ENCODE measurements at places on chromosomes 7 and 10.

DNA sequence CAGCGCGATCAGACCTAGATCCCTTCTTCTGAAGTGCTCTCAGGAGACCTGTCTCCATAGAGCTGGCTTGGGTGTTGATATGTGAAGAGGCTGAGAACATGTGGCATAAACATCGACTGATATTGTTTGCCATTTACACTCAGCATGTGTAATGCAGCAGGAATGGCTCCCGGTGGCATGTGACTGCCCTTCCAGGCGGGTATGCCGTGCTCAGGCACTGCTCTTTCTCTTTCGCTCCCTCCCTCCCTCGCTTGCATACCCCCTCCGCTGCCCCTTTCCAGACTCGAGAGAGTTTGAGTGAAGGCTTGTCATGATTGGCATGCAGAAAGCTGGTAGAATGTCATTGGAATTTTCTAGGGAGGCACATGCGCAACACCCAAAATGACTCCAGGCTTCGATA, 107.3 kb upstream of the PDCD4 start:
- no peak for DNase-seq

GRCh38 chr10:131003455-131003854, 308.1 kb downstream of the TCERG1L start:
- no peak for DNase-seq

- no peak for DNase-seq
Observed at GRCh38 chr7:77269360-77270093, 69.9 kb upstream of the FGL2 start.

DNA sequence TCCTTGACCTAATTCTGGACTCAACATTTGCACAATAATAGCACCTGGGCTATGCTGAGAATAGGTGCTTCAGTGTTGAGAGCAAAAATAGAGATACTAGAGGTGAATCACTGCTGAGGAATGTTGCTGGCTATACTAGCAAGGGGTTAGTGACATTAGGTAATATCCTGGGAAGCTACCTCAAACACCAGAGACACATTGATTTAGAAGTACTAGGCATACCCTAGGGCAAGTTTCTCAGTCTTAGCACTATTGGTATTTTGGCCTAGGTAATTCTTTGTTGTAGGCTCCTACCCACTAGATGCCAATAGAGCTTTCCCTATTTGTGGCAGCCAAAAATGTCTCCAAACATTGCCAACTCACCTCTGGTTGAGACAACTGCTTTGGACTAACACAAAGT, 484.0 kb upstream of the MBL2 start:
- DNase-seq = no peak

- no peak for DNase-seq
Observed at GRCh38 chr7:33287738-33288137, 158.4 kb downstream of the BBS9 start.

DNA sequence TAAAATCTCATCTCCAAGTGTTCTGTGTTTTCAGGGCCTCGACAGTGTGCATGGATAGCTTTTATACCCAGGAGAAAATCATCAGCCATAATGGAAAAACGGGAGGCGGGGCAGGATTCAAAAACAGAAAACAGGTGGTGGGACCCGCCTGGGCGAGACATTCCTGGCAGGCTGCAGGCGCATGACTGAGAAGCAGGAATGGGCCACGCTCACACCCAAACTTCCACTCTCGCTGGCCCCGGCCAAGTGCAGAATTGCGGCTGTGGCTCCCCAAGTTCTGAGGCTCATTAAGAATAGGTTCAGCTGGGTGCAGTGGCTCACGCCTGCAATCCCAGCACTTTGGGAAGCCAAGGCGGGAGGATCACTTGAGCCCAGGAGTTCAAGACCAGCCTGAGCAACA, 60.6 kb downstream of the C10orf143 start:
- no peak for DNase-seq

- DNase-seq = no peak
Observed at GRCh38 chr10:17316488-17317170, 88.6 kb downstream of the VIM start.

GRCh38 chr7:121410829-121411596, 14.9 kb upstream of the FAM3C start:
- no peak for DNase-seq

DNA sequence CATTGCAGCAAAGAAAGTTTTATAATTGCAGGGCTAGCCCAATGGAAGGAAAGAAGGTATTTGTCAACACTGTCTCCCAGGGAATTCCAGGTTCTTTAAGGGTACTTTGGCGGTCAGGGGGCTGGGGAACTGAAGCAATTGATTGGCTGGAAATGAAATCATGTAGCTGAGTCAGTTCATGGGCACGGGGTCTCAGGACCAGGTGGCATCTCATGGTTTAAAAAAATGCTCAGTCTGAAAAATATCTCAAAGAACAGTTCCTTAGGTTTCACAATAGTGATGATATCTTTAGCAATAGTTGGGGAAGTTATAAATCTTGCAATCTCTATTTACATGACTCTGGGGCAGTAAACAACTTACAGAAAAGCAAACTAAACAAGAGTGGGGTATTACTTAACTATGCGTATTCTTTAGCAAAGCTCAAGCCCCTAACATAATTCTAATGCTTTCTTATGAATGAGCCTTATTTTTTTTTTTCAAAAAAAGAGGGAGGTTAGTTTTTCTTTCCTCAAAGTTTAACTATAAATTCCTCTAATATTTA, 376.9 kb upstream of the NRG3 start:
- no peak for DNase-seq

- no peak for DNase-seq
Observed at GRCh38 chr7:130697820-130698219, 11.5 kb upstream of the TSGA13 start.

DNA sequence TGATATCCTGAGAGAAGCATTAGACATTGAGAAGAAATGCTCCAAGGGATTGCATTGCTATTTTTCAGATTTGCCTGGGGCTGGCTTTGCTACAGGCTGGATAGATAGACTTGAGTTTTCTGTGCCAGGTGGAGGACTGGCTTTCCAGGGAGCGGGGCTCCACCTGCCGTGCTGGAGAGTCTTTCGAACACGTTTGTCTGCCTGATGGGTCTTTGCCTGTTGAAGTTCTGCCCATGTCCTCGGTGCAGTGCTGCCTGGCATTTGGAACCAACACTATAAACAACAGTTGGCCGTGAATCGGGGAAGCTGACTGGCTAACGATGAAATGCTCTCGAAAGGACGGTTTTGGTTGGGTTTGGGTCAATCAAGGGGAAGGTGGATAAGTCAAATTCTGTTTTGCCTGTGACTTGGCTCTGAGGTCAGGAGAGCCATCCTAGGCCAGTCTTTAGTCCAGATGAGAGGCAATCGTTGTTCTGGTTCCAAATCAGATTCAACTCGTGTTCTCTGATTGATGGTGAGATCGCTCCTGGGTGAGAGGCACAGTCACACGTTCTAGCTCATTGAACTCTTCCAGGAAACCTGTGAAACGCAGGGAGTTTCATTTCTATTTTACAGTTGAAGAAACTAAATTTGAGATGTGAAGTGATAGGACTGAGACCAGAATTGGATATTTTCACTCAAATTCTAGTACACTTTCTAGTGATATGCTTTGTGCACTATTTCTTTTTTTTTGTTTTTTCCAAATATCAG, 599.0 kb downstream of the TYW1 start:
- DNase-seq = no peak

GRCh38 chr10:25683344-25683743, 250.7 kb upstream of the MYO3A start:
- no peak for DNase-seq
